ENCODE measurements at places on chromosomes 3 and 15. TPM values are rescaled to one million over a fixed set of nuclear protein-coding genes. Genes with fewer than 3 reads are reported as not detected.

GRCh38 chr3:127071597-127072001 lies 88.7 kb downstream of the PLXNA1 start:
- peak; percentile 72 for DNase-seq

BUB1B gene
- total RNA-seq, result 0.86 TPM

LRTM1 gene
- not detected for total RNA-seq

CCDC54 gene
- total RNA-seq, result not detected

CLSTN2 gene
- total RNA-seq, result 22.2 TPM

DNA sequence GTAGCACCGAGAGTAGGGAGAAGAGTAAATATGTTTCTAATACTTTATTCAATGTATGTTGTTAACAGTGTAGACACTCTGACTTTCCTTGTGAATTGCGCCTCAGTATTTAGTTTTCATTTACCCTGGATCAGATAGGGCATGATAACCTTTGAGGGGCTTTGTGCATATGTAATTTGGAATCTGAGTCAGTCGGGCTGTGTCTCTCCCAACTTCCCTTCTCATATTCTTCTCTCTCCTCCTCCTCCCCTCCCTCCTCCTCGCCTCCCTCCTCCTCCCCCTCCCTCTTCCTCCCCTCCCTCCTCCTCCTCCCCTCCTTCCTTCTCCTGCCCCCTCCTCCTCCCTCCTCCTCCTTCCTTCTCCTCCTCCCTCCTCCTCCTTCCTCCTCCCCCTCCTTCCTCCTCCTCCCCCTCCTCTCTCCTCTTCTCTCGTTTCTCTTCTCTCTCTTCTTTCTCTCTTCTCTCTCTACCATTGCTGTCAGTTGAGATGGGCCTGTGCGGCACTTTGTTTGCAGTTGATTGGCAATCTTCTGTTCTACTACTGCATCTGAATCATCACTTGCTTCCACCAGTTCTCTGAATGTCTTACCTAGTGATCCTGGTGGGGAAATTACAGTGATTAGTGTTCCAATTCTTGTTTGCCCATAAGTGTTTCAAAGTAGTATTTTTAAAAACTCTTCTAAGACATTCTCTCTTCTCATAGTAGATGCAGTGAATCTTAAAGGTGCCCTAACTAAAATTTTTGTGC lies 162.3 kb downstream of the PGPEP1L start:
- DNase-seq, result no peak

DNA sequence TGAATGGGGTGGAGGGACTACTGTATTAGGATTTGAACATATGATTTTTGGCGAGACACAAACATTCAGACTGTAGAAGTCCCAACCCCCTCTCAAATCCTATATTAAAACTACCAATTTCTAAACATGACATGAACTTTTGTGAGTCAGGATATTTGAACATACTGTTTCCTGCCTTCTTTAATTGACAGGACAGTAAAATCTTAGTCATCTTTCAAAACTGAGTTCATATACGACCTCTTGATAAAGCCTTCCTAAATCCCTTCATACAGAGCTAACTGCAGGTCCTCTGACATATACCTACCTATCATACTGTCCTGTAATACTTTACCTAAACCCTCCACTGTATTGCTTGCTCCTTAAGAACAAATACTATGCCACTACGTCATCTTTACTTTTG lies 23.5 kb downstream of the ALDH1A2 start:
- no peak for DNase-seq

DNA sequence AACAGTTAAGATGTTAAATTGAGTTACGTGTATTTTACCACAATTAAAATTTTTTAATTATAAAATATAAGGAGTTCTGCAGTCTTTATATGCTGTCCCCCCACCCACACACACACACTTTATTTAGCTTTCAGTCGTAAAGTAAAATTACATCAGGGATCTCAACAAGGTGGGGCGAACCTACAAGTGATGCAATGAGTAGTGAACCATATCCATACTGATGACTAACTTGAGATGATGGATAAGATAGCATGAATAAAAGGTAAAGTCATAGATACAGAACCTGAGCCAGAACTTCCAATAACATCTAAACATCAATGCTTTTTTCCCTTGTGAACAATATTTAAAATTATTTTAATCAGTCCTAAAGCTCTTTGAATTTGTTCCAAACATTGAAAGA lies 77.2 kb downstream of the VPS13C start:
- DNase-seq, result no peak

DNA sequence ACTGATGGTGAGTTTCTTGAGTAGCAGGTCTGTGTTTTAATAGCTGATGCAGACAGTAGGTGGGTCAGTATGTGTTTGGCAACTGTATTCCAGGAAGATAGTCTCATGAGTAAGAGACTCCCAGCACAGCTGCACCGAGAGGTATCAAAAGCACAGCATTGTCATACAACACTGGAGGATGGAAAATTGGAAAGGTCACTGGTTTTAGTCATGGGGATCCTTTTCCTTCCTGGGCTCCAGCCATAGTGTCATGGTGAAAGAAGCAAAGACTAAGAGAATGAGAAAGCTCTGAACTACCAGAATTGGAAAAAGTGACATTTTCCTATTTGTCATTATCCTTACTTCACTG lies 61.5 kb downstream of the P3H2 start:
- DNase-seq, result no peak
